ENCODE measurements at places on chromosomes 7 and 10. TPM values are rescaled to one million over a fixed set of nuclear protein-coding genes. Genes with fewer than 3 reads are reported as not detected.

Gene ZNF488
- not detected for total RNA-seq

Gene MSMB
- not detected for total RNA-seq

DNA sequence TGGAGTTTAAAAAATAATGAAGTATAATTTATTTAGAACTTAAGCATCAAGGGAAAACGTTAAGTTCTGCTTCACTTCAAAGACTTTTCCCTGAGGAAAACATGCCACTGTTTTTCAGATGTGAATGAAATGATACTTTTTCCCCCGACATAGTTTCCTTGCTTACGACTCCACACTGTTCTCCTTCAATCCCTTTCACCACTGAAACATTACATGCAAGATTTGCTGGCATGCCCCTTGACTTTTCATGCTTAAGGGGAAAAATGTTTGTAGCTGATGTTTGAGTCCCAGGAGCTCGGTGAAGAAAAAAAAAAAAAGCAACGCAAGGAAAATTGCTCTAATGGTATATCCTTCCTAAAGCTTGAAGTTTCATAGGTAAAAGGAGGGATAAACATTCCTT is 10.0 kb downstream of the GLI3 start:
- DNase-seq = no peak

DNA sequence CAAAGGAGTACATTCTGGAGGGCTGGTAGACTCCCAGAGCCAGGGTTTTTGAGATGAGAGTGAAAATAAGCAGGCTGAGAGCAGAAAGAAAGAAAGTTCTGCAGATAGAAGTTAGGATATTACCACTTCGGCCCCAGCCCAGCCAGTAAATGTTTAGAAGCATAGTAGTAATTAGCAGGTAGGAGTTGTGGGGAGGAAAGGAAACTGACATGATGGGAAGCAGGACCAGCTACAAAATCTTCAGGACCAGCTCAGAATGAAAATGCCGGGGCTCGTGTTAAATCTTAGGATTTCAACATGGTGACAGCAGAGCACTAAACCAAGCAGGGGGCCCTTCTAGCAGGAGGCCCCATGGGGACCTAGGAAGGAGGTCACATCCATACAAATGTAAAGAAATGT is 28.7 kb downstream of the PRSS2 start:
- no peak for DNase-seq

Measured in activated B cell treated with CpG ODN at 0.5 μM for 24 hours (primary cell).